ENCODE measurements at places on chromosomes 4 and X.

GRCh38 chr4:185145572-185145971 is 2.5 kb downstream of the SLC25A4 start:
- no peak for DNase-seq

DNA sequence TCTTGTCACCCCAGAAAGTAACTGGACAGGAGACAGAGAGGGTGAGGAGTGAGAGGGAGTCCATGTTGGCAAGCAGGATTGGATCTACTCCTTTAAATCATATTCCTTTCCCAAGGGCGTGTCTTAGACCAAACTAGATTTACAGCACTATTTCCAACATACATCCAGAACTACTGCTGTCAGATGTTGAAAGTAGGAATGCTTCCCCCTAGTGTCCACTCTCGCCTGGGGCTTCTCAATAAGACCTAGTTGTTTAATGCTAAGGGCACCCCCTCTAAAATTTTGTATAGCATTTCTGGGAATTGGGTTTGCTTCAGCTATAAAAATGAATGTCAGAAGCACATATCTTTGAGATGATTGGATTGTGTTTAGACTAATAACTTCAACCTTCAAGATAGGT is 13.3 kb downstream of the OFD1 start:
- peak; percentile 34 for DNase-seq

- no peak for DNase-seq
Observed at GRCh38 chr4:163172647-163173046, 6.0 kb upstream of the NAF1 start.

GRCh38 chr4:151908201-151908600 is 147.4 kb upstream of the GATB start:
- no peak for DNase-seq

DNA sequence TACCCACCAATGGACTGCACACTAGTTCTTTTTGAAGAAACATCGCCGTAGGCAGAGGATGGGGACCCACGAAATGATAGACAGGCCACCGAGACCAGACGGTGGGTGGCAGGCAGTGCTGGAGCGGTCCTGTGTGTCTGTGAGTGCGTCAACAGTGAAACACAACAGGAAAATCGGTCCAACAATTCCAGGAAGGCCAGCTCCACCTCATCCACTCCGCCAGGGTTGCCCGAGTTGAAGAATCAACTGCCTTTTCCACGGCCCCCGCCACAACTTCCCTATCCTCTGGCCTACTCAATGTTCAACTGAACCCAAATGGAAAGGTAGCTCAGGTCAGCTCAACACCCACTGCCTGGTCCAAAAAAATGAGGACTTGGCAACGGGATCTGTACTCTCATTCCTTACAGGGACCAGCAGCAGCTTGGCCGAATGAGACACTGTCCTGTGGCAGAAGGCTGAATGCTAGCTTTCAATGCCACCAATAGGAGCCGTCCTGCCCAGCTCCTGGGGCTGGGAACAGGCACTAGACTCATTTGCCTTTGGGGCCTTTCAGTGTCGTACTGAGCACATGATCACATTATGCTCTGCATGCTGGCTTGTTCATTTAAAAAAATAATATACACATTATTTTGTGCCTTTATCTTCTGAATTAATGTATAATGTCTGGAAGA is 43.5 kb downstream of the MID1 start:
- no peak for DNase-seq

GRCh38 chr4:184281231-184282139 is 63.8 kb upstream of the ENPP6 start:
- no peak for DNase-seq

- no peak for DNase-seq
Observed at GRCh38 chr4:57020467-57021101, 41.9 kb downstream of the POLR2B start.

DNA sequence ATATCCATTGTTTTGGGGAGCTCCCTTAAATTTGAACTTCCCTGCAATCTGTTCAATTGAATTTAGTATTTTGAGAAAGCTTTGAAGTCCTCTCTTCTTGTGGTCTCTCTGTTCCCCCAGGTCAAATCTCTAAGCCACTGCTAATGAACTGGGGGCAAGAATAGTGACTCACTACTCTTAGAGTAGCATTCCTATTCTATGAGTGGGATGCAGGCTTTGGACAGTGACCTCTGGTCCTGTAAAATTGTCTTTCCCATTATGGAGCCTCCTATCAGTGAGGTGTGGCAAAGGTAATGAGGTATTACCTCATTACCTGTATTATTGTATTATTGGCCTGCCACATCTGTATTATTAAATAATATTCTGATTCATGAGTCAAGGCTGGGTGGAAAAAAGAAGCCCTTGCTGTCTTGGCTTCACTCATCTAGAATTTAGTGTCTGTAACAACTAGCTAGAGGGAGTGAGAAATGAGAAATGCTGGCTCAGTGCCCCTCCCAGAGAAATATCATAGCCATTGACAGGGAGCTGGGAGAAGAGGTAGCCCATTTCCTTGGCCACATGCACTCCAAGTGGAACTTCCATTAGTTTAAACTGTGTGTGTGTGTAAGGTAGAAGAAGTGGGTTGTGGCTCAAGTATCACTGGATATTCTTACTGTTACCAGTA is 393.9 kb upstream of the CTSO start:
- no peak for DNase-seq

GRCh38 chr4:137531168-137531985 is 917 bp downstream of the PCDH18 start:
- DNase-seq: no peak

DNA sequence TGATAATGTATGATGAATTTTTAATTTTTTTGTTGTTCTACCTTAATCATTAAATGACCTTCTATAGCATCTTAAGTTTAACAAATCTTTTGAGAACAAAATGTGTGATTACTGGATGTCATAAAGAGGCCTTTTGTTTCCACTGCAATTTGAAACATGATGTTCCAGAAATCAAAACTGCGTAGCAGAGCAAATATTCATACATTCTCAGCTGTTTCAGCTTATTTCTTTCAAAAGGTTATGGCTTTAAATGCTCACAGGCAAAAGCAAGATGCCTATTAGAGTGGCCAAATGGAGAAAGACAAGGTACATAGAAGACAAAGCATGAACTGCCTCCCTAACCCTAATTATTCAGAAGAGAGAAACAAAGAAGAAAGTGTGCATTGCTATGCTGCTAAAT is 233.0 kb upstream of the SLC7A11 start:
- no peak for DNase-seq

DNA sequence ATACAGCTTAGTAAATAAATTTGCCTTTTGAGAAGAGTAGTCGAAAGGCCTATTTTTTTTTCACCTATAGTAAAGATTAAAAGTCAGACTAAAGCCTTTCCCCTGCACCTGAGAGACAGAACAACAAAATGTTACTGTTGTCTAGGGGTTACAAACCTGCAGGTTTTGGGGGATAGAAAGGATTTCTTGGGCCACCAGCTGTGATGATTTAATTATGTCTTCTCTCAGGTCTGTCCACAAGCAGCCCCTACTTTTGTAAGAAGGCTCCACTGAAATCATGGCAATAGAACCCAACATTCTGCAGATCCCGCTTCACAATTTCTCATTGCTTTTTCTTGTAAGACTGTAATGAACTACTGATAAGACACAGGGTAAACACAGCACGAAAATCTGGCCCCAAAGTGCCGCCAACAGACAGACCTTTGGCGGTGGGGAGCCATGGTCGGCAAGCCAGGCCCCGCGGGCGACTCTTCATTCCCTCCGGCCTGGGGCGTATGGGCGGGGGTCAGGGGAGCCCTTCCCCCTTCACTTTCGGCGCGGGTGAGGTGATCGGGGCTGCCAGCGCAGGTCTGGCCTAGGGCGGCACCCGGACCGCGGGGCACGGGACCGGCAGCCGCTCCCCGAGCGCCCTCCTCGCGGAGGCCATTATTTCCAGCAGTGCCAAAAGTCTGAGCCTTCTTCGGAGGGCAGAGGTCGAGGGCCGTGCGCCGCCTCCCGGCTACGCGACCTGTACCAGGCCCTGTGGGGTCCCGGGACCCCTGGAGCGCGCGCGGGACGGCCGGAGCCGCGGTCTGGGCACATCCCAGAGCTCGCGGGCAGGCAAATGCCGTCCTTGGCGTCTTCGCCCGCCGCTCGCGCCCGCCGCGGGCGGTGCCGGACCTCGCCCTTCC is 812 bp upstream of the KDM6A start:
- DNase-seq: peak; percentile 28

DNA sequence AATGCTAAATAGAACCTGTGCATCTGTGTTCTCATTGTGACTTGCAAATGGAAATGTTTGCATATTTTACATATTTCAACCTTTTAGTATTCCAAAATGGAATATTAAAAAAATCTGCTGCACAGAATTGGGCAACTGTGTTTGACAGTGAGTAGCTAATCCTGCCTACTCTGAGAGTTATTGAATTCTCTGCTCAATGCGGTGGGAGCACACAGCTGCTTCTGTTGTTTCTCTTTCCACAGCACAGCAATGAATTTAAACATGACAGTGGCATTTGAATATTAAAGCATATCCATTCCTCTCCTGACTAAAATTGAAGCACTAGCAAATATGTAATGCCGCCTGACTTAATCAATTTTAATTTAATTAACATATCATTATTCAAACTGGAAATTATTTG is 366.6 kb downstream of the GASK1B start:
- DNase-seq: no peak

DNA sequence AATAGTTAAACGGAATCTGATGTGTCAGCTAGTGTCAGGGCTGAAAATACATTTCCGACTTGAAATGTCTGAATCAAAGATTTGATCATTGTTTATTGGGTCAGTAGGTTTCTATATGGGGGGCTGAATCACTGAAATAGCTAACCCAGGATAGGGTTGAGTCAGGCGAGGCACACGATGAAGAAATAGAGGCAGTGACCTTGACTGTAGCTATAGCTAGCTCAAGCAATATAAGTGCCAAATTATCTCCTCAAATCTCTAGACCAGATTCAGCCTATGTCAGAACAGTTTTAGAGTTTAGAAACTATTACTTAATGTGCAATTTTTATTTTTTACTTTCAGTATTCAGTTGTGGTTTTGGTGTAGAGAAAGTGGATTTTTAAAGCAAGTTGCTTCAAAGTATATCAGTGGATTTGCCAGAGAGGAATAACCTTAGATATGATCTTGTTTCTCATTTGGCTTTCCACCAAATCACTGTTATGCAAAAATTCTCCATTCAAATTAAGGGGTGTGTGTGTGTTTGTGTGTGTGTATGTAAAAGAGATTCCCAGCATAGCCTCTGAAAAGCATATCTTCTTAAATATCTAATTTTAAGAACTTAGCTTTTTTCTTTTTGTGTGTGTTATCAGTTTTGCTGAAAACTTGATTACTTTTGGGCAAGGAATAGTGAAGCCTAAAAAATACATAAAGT is 100.3 kb upstream of the RPL34 start:
- DNase-seq: no peak

DNA sequence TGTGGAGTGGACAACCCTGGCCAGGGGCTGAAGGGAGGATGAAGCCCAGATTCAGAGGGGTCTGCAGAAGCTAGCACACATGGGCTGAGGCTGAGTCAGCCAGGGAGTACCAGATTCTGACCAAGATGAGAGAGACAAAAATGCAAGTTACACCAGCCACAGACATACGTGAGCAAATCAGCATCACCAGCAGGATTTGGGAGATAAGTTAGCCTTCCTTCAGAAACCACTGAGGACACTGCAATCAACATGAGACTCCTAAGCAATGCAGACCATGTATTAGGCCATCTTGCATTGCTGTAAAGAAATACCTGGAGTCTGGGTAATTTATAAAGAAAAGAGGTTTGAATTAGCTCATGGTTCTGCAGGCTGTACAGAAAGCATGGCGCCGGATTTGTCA is 57.0 kb upstream of the PAGE5 start:
- DNase-seq: no peak

- no peak for DNase-seq
Observed at GRCh38 chr4:98546910-98547594, 111.4 kb downstream of the TSPAN5 start.

DNA sequence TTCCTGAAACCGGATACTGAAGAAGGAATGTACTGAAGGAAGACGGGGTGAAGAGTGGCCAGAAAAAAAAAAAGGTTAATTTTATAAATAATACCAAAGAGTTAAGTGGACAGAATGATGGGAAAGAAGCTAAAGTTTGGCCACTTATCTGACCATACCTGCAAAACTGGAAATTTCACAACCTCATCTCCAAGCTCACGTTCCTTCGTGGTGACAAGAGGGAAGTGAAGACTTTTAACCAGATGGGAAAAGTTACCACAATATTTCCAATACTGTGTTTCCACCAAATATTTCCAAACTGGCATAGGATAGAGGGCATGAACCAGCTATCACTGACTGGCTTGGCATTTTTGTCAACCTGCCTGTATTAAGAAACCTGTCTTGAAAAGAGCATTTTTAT is 56.4 kb downstream of the MAML3 start:
- no peak for DNase-seq

DNA sequence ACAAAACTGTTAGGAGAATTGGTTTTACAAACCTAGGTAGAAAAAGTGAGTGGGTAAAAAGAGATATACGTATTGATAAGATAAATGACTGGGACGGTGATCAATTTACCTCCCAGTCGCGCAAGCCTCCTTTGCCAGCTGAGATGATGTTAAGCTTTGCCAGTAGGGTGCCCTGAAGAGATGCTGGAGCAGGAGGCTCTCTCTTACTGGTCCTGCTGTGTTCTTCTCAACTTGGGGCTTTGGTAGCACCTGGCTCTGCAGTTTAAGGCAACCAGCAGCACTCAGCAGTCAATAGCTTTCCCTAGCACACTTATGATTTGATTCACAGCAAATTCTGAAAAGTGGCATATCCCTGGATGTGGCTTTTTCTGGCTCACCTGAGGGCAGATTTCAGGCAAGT is 1461.7 kb downstream of the ADGRL3 start:
- DNase-seq: no peak

- DNase-seq: peak; percentile 0
Observed at GRCh38 chr4:73446336-73446938, 10.4 kb downstream of the AFP start.

GRCh38 chr4:73499996-73500765 is 18.6 kb downstream of the AFM start:
- no peak for DNase-seq

DNA sequence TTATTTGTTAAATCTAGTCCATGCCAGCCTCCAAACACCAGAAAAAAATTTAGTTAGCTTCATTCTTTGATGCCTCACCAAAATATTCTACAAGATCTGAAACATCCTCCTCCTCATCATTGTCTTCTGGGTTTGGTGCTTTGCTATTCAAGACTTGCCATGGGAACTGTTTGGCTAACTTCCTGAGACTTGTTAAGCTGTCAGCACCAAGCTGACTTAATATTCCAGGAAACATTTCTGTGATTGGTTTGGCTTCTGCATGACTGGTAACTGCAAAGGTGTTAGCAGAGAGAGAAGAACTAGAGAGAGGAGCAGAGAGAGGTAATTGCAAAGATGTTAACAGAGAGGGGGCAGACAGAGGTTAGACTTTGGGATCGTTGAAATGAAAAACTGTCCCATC is 101.3 kb downstream of the PALLD start:
- DNase-seq: no peak

- DNase-seq: no peak
Observed at GRCh38 chrX:125710403-125711062, 390.9 kb downstream of the TEX13C start.

- DNase-seq: no peak
Observed at GRCh38 chrX:152878976-152879755, 18.7 kb upstream of the ZNF185 start.

GRCh38 chr4:120299631-120300030 is 233.0 kb upstream of the MAD2L1 start:
- no peak for DNase-seq

GRCh38 chr4:142696334-142697122 is 149.6 kb downstream of the INPP4B start:
- DNase-seq: no peak

GRCh38 chrX:16185725-16186136 is 18.4 kb downstream of the MAGEB17 start:
- no peak for DNase-seq
